ENCODE measurements at places on chromosomes 4 and X. TPM values are rescaled to one million over a fixed set of nuclear protein-coding genes. Genes with fewer than 3 reads are reported as not detected.

DAPP1 gene
- total RNA-seq = 2.2 TPM

PROM1 gene
- total RNA-seq = 0.45 TPM

ARHGAP36 gene
- not detected for total RNA-seq

AFF2 gene
- 0.09 TPM for total RNA-seq

TMEM156 gene
- 3.7 TPM for total RNA-seq

PAGE2B gene
- total RNA-seq = 8.6 TPM

SLC6A14 gene
- 0.04 TPM for total RNA-seq

DNA sequence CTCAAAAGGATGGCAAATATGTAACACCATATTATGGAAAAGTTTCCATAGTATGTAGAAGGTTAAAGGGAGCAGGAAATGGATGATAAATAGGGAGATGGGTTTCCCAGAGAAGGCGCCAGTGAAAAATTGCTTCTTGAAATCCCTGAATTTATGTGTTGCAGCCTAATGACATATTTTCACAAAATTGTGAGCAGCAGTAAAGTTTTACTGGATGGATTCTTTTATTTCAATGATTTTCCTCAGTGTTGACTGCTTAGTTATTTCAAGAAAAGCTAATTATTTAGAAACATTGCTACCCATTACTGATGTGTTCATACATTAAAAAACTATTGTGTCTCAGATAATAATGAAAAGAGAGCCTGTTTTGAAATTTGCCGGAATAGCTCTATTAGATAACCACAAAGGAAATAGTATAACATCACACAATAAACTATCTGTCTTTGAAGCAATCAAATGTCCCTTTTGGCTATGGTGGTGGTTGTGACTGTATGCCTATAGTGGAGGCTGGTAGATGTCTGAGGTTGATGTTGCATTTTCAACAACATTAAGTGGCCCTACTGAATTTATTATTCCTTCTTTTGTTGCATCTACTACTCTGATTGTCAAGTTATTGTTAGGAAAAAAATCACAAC lies 169.9 kb upstream of the HAND2 start:
- no peak overlapping the region for H3K4me3 ChIP-seq
- H3K27ac ChIP-seq = no peak overlapping the region
- H3K4me1 ChIP-seq = no peaks in the 10 kb centered on the region
- DNase-seq = no peak
- H3K36me3 ChIP-seq = no peaks in the 10 kb centered on the region

GRCh38 chrX:20585782-20586181 lies 319.1 kb upstream of the RPS6KA3 start:
- no peaks in the 10 kb centered on the region for H3K4me1 ChIP-seq
- no peaks in the 10 kb centered on the region for H3K27me3 ChIP-seq
- H3K36me3 ChIP-seq = no peaks in the 10 kb centered on the region
- DNase-seq = no peak
- H3K27ac ChIP-seq = no peak overlapping the region

- H3K27me3 ChIP-seq = no peaks in the 10 kb centered on the region
- H3K4me1 ChIP-seq = peaks cover 3% of the 10 kb centered on the region
- no peak for DNase-seq
- no peak overlapping the region for H3K4me3 ChIP-seq
These were observed 36.9 kb downstream of the NBDY start for GRCh38 chrX:56765811-56766553.

GRCh38 chr4:182380771-182381181 lies 137.6 kb downstream of the TENM3 start:
- no peak overlapping the region for H3K4me3 ChIP-seq
- no peaks in the 10 kb centered on the region for H3K36me3 ChIP-seq
- no peaks in the 10 kb centered on the region for H3K27me3 ChIP-seq

GRCh38 chr4:19650903-19651864 lies 600.5 kb upstream of the SLIT2 start:
- H3K27me3 ChIP-seq = no peaks in the 10 kb centered on the region
- no peak for DNase-seq

GRCh38 chr4:152039023-152039481 lies 278.2 kb upstream of the GATB start:
- H3K4me1 ChIP-seq = no peaks in the 10 kb centered on the region
- DNase-seq = no peak
- no peaks in the 10 kb centered on the region for H3K27me3 ChIP-seq
- H3K27ac ChIP-seq = no peak overlapping the region

GRCh38 chr4:26029568-26030131 lies 115.6 kb downstream of the SMIM20 start:
- peaks cover 7% of the 10 kb centered on the region for H3K4me1 ChIP-seq
- H3K27ac ChIP-seq = no peak overlapping the region
- H3K36me3 ChIP-seq = no peaks in the 10 kb centered on the region
- DNase-seq = no peak

- DNase-seq = no peak
- H3K27me3 ChIP-seq = no peaks in the 10 kb centered on the region
These were observed 332.4 kb downstream of the ARHGAP24 start for GRCh38 chr4:85807247-85807950.

DNA sequence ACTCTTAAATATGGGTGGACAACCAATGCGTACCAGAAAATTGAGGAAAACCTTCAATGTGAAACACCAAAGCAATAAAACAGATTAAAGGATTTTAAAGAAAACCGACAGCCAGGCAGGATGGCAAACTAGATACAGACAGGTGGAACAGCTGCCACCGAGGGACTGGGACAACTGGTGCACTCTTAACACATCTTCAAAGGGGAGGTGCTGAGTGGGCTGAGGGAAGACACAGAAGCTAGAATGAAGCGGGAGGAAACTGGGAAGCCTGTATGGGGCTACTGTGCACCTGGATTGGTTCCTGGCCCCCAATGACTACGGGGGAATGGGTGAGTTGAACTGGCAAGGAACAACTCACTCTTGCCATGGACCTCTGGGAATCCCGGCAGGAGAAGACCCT lies 20.7 kb downstream of the ZNF280C start:
- H3K27ac ChIP-seq = no peak overlapping the region
- peaks cover 7% of the 10 kb centered on the region for H3K36me3 ChIP-seq
- DNase-seq = no peak
- H3K4me1 ChIP-seq = no peaks in the 10 kb centered on the region

DNA sequence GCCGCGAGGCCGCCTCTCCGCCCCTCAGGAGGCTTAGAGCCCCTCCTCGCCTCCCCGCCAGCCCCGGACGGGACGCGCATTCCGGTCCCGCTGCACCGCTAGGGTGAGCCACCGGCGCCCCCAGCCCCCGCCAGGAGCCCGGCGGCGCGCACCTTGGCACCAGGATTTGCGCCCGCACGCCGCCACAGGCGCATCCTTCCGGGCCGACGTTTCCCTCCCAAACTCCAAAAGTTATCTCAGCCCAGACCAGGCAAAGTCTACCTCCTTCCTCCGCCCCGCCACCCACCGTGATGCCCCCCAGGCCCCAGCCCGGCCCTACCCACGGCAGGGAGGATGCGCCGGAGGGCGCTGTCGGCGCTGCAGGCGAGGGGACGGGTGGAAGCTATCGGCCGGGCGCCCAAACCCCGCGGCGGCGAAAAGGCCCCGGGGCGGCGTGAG lies 538 bp downstream of the SCML2 start:
- no peaks in the 10 kb centered on the region for H3K27me3 ChIP-seq
- H3K27ac ChIP-seq = peak overlapping the region; percentile 77
- no peaks in the 10 kb centered on the region for H3K36me3 ChIP-seq
- H3K4me3 ChIP-seq = peak overlapping the region; percentile 62
- peak; percentile 52 for DNase-seq
- H3K4me1 ChIP-seq = peaks cover 17% of the 10 kb centered on the region

DNA sequence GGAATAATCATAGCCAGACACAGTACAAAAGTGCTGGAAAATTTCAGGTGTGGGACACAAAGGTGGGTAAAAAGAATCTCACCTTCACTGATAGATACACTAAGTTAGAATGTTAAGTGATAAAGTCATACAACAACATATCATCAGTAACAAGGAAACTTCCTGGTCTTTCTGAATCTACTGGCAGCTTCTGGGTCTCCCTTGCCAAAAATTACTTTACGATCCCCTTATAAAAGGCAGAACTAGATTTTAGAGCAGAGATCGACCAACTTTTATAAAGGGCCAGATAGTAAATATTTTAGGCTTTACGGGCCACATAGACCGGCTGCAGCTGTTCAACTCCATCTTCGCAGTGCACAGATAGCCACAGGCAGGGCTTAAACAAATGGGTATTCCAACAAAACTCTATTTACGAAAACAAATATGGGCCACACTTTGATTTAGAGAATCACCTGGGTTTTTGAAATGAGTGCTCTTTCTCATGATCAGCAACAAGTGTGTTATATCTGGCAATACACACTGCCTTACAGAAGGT lies 159.9 kb downstream of the AASDH start:
- DNase-seq = no peak
- peaks cover 2% of the 10 kb centered on the region for H3K27me3 ChIP-seq
- no peaks in the 10 kb centered on the region for H3K4me1 ChIP-seq

GRCh38 chr4:122876456-122876855 lies 45.9 kb downstream of the NUDT6 start:
- no peaks in the 10 kb centered on the region for H3K27me3 ChIP-seq
- H3K4me1 ChIP-seq = no peaks in the 10 kb centered on the region
- H3K4me3 ChIP-seq = no peak overlapping the region

DNA sequence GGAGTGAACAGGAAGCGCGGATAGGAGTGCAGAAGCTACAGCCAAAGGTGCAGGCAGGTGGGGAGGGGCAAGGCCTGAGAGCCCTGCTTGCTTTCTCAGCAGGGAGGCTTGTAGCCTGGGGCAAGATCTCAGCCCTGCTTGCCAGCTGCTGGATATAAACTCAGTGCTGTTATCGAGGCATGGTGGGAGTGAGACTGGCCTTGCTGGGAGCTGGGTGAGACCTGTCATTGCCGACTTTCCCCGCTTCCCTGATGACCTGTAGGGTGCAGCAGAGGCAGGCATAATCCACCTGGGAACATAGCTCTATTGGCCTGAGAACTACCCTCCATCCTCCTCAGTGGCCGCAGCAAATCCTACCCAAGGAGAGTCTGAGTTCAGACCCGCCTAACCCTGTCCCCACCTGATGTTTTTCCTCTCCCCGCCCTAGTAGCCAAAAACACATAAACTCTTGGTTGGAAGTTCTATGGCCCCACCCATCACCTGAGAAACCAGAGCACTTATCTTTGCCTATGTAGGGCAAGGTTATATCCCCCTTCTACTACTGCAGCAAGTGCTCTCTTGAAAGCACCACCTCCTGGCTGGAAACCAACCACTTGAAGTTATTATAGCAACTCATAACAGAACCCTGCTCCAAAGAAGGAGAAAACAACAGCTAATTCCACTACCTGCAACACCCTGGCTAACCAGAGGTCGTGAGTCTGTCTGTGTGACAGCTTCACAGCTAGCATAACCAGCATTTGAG lies 80.7 kb downstream of the FHIP1A start:
- H3K27me3 ChIP-seq = no peaks in the 10 kb centered on the region
- no peak overlapping the region for H3K27ac ChIP-seq
- no peaks in the 10 kb centered on the region for H3K36me3 ChIP-seq
- no peak overlapping the region for H3K4me3 ChIP-seq
- DNase-seq = no peak

DNA sequence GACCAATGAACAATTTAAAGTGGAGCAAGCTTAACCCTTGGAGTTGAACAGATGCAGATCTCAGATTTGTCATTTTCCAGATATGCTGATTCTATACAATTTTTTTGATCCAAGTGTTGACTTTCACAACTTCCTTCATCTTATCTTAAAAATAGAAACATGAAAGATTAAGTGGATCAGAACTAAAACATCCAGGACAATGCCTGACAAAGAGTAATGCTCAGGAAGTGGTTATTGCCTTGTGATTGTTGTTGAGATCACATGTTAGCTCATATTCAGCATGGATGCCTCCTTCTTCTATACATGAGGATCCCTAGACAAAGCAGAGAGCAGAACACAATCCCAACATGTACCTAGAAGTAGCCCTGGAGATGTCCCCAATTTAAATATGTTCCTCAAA lies 160.9 kb downstream of the PPARGC1A start:
- DNase-seq = no peak
- H3K27me3 ChIP-seq = no peaks in the 10 kb centered on the region
- H3K4me1 ChIP-seq = no peaks in the 10 kb centered on the region
- no peak overlapping the region for H3K4me3 ChIP-seq

DNA sequence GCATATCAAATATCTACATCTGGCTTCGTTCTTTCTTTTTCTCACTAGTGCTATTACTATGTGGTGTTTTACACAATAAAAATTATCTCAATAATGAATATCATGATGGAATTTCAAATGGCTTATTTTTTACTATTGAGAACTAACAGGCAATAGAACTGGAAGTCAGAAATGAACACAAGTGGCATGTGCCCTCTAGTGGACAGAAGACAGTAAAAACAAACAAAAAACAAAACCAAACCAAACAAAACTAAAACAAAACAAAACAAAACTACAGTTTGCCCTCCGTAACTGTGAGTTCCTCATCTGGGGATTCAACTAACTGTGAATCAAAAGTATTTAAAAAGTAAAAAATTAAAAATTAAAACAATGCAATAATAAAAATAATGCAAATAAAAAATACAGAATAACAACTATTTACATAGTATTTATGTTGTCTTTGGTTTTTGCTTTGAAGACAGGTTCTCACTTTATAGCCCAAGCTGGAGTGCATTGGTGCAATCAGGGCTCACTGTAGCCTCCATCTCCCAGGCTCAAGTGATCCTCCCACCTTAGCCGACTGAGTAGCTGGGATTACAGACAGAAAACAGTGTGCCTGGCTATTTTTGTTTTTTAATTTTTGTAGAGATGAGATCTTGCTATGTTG lies 195.6 kb upstream of the TACR3 start:
- no peaks in the 10 kb centered on the region for H3K4me1 ChIP-seq
- H3K27ac ChIP-seq = no peak overlapping the region
- no peaks in the 10 kb centered on the region for H3K36me3 ChIP-seq
- no peaks in the 10 kb centered on the region for H3K27me3 ChIP-seq

GRCh38 chrX:45716750-45717149 lies 516.1 kb upstream of the DIPK2B start:
- no peak overlapping the region for H3K27ac ChIP-seq
- H3K4me3 ChIP-seq = no peak overlapping the region
- no peaks in the 10 kb centered on the region for H3K4me1 ChIP-seq
- no peak for DNase-seq

GRCh38 chrX:7223271-7223670 lies 75.3 kb upstream of the PUDP start:
- H3K4me1 ChIP-seq = no peaks in the 10 kb centered on the region
- no peaks in the 10 kb centered on the region for H3K27me3 ChIP-seq
- no peak for DNase-seq
- no peak overlapping the region for H3K4me3 ChIP-seq
- H3K27ac ChIP-seq = no peak overlapping the region
- no peaks in the 10 kb centered on the region for H3K36me3 ChIP-seq

All from K562 (cell line).